ENCODE measurements at places on chromosomes 4 and X. TPM values are rescaled to one million over a fixed set of nuclear protein-coding genes. Genes with fewer than 3 reads are reported as not detected.

DNA sequence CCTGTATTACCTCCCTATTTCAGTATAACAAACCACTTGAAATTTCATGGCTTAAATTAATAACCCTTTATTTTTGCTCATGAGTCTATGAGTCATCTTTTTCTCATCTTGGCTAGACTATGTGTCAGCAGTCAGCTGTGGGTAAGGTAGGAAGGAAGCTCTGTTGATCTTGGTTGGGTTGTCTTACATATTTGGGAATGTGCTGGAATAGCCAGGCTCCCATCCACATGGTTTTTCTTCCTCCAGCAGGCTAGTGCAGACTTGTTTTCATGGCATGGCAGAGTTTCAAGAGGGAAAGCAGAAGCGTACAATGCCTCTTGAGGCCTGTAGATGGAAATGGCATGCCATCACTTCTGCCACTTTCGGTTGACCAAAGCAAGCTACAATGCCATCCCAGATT, 89.7 kb downstream of the LINC00632 start:
- no peak for DNase-seq

DNA sequence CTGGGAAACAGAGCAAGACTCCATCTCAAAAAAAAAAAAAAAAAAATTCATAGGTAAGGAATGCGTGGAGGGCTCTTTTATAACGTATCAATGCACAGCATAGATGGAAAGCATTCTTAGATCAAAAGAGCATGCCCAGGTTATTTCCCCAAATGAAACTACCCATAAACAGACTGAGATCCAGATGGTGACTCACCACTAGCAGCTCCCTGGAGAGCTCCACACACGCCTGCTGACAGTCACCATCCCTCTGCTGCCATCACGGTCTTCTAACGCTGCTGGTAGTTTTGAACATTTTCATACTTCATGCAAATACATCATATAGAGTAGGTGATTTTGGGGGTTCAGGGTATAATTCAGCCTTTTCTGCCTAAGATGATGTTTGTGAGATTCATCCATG, 136.9 kb downstream of the ASMT start:
- no peak for DNase-seq

DNA sequence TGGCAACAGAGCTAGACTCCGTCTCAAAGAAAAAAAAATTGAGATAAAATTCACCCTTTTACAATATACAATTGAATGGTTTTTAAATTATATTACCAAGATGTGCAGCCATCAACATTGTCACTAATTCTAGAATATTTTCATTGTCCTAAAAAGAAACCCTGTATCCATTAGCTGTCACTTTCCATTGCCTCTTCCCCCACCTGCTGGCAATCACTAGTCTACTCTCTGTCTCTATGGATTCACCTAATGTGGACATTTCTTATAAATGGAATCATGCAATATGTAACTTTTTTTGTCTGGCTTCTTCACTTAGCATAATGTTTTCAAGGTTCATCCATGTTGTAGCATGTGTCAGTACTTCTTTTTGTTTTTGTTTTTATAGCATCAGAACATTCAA, 20.8 kb downstream of the ABHD18 start:
- DNase-seq, result no peak

GRCh38 chrX:41596596-41596995, 92.2 kb upstream of the GPR34 start:
- peak; percentile 31 for DNase-seq

DNA sequence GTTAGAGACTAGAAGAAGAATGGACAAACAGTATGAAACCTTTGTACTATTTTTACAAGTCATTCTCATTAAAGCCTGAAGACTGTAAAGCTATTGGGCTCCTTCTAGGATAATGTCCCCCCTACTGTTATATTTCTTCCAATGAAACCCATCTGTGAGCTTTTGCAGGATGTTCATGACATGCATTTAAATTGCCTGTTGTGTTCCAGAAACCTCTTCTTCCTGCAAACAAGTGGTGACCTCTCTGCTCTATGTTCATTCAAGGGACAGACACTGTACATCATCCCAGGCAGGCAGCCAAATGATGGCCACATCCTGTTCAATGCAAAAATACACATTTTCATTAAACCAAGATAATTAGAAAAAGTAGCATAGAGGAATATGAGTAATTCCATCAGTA, 128.0 kb downstream of the C4orf33 start:
- DNase-seq, result no peak

The GABRG1 gene
- not detected for total RNA-seq

Data from epithelial cell of proximal tubule (primary cell).